ENCODE measurements at places on chromosomes 6 and 20.
A peak's percentile ranks its signal among the peaks of the same experiment; 100 is the strongest.

GRCh38 chr6:147392917-147393625, 115.4 kb upstream of the SAMD5 start:
- no peak for DNase-seq

GRCh38 chr6:145110109-145110508, 625.2 kb downstream of the EPM2A start:
- no peak for DNase-seq

GRCh38 chr20:41424546-41424945, 57.9 kb upstream of the EMILIN3 start:
- peak; percentile 47 for DNase-seq

DNA sequence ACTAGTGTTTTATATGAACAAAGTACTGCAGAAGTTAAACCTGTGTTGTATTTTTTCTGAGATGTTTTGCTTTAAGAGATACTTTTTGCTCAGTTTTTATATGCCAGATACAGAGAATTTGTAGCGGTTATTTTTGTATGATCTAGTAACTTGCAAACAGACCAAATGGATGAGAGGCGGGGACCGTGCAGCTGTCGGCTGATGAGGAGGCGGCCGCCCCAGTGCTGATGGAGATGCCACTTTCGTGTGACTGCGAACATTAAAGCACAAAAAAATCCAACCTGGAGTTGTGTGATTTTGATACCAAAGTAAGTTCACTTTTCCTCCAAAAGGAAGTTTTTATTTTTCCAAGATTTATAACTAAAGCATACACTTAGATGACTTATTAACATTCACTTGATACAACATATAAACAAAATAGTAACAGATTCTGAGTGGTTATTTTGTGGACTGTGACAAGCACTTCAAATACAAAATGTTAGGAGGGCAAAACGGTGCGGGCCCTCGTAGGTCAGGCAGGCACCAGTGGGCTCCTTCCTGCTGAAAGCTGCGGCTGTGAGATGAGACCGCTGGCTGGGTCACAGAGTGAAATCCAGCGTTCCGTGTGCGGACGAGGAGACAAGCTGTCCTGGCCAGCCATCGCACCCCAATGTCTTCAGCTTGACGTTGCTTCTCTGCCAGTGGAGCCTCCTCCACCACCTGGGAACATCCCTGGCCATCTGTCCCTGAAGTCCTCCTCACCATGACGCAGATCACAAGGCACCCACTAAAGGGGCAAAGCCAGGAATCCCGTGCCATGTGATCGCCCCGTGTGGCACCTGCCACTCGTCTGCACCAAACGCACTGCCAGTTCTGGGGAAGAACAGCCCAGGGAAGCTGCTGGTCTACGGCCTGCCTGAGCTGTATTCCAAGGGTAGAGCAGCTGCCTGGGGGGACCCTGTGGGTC, 4.0 kb upstream of the OGFR start:
- no peak for DNase-seq

- DNase-seq = no peak
These were observed 42.5 kb downstream of the GABRR2 start for GRCh38 chr6:89272596-89272995.

DNA sequence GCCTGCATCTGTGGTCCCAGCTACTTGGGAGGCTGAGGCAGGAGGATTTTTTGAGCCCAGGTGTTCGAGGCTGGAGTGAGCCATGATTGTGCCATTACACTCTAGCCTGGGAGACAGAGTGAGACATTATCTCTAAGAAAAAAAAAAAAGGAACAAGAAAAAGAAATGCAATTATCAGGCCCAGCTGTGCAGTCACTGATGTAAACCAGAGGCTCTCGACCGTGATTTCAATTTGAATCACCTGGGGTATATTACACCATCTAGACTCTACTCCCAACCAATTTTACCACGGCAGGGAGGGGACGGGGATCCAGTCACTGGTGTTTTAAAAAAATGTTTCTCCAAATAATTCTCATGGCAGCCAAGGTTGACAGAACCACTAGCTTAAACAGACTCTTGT, 48.8 kb upstream of the NKX2-2 start:
- DNase-seq = no peak

GRCh38 chr6:132132924-132133639, 181.9 kb upstream of the CCN2 start:
- peak; percentile 75 for DNase-seq

GRCh38 chr6:143592335-143592734, 80.8 kb upstream of the FUCA2 start:
- DNase-seq = peak; percentile 18

DNA sequence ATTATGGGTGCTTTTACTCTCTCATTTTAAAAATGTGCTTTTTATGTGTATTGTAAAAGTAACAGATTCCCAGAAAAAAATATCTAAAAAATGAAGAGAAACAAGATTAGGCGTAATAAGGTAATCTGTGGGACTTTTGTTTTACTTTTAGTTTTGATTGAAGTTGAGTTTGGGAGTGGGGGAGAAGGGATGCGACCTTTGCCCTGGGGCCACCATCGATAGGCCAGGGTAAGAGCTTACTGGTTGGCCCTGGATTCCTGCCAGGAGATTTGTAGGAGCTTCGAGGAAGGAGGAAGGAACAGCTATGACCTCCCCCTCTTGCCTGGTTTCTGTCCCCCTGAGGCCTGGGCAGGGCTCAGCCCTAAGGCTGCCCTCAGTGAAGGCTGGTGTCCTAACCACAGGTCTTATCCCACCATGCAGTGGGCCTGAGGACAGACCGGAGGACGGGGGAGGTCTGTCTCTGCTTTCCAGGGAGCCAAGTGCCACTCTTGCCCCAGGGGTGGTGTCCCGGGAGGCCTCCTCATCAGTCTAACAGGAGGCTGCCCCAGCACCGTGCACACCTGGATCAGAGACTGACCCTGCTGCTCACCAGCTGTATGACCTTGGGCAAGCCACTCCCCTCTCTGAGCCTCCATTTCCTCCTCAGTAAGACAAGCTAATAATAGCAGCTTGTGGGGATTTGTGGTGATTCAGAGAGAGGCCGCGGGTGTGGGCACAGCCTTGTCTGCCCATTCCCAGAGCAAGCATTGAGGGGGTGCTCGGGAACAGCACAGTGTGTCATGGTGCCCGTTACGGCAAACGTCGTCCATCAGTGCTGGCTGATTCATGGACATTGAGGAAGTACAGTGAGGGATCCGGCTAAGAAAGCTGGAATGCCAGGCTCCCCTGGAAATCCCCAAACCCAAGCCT, 21.2 kb downstream of the TGM2 start:
- peak; percentile 93 for DNase-seq

DNA sequence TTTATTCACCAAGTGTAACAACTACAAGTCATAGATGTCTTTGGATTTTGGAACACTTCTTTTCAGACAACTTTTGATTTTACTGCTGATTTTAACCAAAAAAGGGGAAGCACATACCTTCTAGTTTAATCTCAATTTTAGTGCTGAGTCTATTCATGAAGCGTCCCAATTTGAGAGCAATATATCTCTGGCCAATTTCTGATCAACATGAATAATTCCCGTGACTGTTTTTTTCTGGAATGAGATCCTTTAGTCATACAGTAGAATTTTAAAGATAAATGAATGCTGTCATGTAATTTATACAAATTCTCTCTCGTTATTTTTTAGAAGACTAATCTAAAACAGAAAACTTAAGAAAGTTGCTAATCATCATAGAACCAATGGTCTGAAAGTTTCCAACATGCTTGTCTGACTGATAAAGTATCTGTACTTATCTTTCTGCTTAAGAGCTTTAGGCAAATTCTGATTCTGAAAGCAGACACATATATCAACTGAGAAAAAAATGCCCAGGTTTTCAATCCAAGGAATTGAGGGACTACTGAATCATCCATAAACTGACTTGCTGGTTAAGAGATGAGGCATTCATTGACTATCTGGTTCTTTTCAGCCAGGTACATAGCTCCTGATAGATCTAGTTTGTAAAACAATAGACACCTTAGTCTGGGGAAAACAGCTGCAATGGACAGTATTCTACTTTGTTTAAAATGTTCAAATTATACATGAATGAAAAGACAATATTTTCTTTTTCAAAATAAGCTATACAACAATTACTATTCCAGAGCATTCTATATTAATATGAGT, 657.5 kb downstream of the RFPL4B start:
- no peak for DNase-seq

GRCh38 chr20:6496874-6497273, 270.6 kb upstream of the BMP2 start:
- no peak for DNase-seq

GRCh38 chr6:167424060-167424673, 99.3 kb downstream of the TTLL2 start:
- no peak for DNase-seq

- no peak for DNase-seq
These were observed 32.3 kb upstream of the CD83 start for GRCh38 chr6:14085176-14085787.

GRCh38 chr20:11277170-11277569, 603.4 kb upstream of the JAG1 start:
- no peak for DNase-seq

DNA sequence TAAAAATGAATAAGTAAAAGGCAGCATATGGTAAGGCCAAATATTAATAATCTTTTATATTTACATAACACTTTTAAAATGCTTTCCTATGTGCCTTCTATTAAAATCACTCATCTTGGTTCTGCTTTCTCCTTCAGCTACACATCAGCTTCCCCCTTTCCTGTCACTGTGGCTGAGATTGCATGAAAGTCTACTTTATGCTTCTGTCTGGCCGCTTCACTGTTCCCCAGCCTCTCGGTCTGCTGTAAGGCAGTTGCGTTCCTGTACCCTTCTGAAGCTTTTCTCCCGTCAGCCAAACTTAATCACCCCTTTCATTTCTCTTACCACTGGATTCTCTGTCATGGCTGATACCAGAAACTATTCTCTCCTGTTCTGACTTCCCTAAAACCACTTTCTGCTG, 34.6 kb downstream of the SOX4 start:
- DNase-seq = no peak

DNA sequence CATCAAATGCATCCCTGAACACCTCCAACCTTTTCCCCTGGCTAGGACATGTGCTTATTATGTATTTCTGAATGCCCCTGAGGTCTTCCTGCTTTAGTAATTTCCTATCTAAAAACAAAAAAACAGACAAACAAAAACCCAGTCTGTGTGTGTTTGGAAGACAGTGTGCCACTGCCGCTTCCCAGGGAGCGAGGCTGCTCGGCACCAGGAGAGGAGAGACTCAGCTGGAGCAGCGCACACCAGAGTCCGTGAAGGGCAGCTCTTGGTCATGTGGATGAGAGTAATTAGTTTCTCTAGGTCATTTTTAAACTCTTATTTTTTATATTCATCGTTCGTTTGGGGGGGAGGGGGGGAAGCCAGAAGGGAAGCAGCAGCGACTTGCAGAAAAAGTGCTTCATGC, 10.0 kb upstream of the ANKRD60 start:
- DNase-seq = no peak

DNA sequence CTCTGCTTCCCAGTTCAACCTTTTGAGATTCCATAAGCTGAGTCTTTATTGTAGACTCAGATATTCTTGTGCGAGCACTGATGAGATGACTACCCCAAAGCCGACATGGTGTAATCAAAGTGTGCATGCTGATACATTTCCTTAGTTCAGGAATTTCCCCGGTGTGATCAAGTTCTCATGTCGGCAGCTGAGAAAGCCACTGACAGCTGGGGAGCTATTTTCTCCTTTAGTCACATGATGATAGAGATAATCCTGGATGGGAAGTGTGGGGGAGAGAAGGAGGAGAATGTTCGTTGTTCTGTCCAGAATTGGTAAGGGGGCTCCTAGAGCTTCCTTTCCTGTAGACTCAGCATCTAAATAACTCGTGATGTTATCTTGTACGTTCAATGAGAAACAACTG, 7.7 kb upstream of the CAP2 start:
- DNase-seq = peak; percentile 97

All from LHCN-M2 (cell line).